ENCODE measurements at places on chromosomes 6 and 20. TPM values are rescaled to one million over a fixed set of nuclear protein-coding genes. Genes with fewer than 3 reads are reported as not detected.

The LGSN gene
- 0.26 TPM for polyA plus RNA-seq

The NKX2-2 gene
- polyA plus RNA-seq, result not detected

The MUC21 gene
- not detected for polyA plus RNA-seq

The C20orf202 gene
- 0.73 TPM for polyA plus RNA-seq

The LY86 gene
- 4.8 TPM for polyA plus RNA-seq

The EYS gene
- not detected for polyA plus RNA-seq

The SLC17A2 gene
- 0.54 TPM for polyA plus RNA-seq

The LRRC73 gene
- polyA plus RNA-seq, result 4.6 TPM

The RCAN2 gene
- 37.4 TPM for polyA plus RNA-seq

The CENPW gene
- 2.6 TPM for polyA plus RNA-seq

The LBP gene
- 1.2 TPM for polyA plus RNA-seq

The DYNLT2 gene
- 2.6 TPM for polyA plus RNA-seq

Data from kidney (tissue), 22 donors.